G401 (cell line): ENCODE measurements at places on chromosomes 1 and 21. TPM values are rescaled to one million over a fixed set of nuclear protein-coding genes. Genes with fewer than 3 reads are reported as not detected.
A peak's percentile ranks its signal among the peaks of the same experiment; 100 is the strongest.

The LAD1 gene
- total RNA-seq: 0.20 and 6.1 TPM in 2 replicates

DNA sequence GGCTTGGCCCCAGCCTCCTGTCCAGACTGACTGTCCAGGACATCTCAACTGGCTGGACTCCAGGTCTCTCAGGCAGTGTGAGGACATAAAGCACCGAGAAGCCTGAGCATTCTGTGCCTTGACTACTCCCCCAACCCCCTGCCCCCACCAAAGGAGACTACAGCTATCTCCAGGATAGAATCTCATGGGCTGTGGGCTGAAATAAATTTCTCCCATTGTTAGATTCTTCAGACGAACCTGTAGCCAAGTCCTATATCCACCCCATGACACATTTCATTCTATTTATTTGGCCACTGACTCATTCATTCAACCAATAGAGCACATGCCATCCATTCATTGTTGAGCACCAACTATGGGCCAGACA, 11.4 kb downstream of the VWA5B1 start:
- DNase-seq: peak; percentile 59

DNA sequence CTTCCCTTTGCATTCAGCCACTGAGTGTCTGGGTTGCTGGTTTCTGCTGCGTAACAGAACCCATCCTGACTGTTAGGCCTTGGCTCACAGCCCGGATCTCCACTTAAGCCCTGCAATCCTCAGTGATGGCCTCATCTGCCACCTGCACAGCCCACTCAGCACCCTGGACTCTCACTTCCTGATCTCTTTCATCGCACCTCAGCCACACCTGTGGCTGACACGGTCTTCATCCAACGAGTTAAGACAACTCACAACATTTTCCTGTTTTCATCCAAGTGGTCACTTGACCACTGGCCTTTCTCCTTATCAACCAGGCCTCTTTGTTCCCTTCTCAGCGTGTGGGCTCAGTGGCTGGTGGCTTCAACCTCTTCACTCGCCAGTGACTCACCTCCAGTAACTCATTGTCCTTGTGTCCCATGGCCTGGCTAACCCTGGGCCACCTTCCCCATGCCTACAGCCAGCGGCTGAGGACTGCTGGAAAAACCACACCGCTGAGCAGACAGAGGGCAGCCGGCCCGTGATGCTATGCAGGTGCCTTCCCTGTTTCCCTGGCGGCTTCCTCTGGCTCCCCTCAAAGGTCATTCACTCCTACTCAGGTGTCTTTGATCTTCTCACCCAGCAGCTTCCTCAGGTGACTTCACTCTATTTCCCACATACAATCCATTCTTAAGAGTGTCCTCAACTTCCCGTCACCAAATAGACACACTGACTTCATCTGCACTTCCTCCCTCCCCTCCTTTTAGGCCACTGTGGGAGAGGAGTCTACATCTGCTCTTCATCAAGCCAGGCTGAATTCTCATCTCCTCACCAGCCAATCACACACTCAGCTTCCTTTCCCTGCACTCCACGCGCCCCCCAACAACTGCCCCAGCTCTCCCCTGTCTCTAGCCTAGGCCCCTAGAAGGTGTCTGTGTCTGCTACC, 19.9 kb upstream of the EDN2 start:
- DNase-seq: no peak

GRCh38 chr1:180849031-180849775, 63.5 kb upstream of the KIAA1614 start:
- DNase-seq: no peak

The LENEP gene
- total RNA-seq: 0.74 TPM in 1 of 2 replicates, not detected in the other

GRCh38 chr1:229396585-229397206, 37.2 kb downstream of the ACTA1 start:
- no peak for DNase-seq

DNA sequence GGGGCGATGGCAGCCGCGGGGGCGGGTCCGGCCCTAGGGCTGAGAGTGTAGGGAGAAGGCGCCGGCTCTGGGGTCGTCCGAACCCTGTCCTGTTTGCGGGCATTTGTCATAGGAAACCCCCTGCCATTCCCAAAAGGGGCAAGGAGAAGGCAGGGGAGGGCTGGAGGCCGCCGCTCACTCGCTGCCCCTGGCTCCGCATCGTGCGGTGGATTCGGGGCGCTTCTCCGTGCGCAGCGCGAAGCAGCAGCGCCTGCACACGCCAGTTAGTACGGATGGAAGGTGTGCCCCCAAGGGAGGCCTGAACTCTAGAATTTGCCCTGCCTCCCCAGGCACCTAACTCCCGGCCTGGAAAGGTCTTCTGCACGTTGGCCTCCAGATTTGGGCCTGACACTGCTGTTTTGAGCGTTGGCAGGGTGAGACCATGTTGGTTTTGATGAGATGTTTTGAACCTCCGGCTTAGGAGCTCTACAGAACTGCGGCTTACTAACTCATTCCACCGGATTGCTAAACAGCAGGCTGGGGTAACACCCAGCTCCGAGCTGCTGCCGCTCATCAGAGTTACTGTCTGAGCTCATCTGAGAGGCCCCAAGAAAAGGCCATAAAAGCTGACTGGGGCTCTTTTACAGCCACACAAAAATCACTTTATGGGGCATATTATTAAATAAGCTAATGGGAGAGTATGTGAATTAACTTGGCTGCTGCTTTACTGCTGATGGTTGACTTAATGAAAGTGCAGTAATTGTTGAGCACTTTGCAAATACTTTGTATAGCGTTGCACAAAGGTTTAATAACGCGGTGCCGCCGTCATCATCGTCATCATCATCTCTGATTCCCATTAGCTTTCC, 987 bp downstream of the GPR137B start:
- DNase-seq: peak; percentile 51

The DNAJC28 gene
- 0.49 and 3.8 TPM in 2 replicates for total RNA-seq

- DNase-seq: no peak
Measured at GRCh38 chr1:221040101-221040500, 160.9 kb downstream of the HLX start.

DNA sequence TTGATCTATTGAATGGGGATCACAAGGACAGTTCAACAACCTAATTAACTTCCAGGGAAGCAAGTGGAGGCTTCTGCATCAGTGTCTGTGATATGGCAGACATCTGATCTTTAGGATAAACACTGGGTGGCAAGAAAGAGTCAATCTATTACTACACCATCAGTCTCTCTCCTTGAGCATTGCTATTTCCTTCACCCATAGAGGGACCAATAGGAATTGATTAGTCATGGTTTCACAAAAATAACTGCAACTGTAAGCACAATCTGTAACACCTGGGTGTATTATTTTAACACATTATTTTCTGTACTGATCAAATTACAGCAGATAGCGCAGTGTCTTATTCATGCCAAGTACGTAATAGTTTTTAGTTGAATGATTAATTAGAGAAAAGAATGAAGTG, 50.3 kb downstream of the USP24 start:
- DNase-seq: no peak

The FCRL5 gene
- total RNA-seq: not detected in 2 replicates

- no peak for DNase-seq
Measured at GRCh38 chr1:6918925-6919511, 133.8 kb downstream of the CAMTA1 start.

GRCh38 chr21:37210130-37210529, 57.0 kb downstream of the VPS26C start:
- no peak for DNase-seq

DNA sequence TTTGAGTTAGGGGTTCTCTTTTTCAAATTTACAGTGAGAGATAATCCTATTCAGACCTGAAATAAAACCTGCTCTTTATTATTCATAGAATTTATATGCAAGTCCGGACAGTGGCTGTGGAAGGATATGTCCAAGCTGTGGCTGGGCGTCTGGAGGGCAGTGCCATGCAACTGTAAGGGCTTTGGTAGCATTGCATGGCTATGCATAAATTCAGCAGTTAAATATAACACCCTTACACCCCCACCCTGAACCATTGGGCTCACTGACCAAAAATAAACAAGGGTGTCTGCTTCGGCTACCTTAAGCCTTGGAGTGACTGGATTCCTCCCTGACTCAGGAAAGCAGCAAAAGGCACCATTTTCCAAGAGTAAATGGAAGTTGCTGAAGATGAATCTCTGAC, 5.4 kb downstream of the CHTOP start:
- DNase-seq: no peak

The MRPL20 gene
- 60.9 and 75.0 TPM in 2 replicates for total RNA-seq

DNA sequence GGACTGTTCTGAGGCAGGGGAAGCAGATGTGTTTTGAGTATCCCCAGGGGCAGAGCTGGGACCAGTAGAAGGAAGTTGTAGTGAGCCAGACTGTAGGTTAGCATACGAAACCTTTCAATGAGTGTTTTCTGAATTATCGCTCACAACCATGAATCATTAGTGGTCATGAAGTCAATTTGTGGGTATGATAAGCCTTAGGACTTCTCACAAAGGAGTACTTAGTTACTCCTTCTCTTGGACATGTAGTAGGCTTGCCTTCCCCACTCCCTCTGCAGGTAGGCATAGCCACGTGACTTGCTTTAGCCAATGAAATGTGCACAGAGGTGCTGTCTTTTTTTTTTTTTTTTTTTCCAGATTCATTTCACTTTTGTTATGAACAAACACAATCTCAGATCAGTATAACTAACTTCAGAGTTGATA, 23.9 kb upstream of the FAAH start:
- DNase-seq: no peak

The LCE1F gene
- total RNA-seq: not detected in 2 replicates

DNA sequence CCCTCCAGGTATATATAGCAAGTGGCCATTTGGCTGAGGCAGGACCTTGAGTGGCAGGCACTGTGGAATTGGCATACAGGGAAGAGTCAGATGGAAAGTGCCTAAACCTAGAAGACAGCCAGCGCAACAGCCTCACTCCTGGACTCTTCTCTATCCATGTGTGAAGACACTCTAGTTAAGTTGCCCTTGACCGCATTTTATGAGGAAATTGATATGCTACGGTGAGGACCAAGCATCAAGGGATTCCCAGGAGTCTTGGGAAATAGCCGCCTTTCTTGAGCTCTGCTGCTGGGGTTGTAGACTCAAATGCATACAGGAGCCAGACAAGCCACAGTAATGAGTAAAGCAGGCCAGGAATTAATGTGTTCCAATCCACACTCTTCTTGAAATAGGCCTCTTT, 145.9 kb upstream of the KAZN start:
- no peak for DNase-seq

GRCh38 chr1:71583756-71584155, 502.9 kb upstream of the ZRANB2 start:
- no peak for DNase-seq

- no peak for DNase-seq
Measured at GRCh38 chr1:184929711-184930202, 44.6 kb downstream of the NIBAN1 start.

The TRAF3IP3 gene
- total RNA-seq: 0.10 TPM in 1 of 2 replicates, not detected in the other

GRCh38 chr1:212968368-212968863, 18.1 kb downstream of the VASH2 start:
- DNase-seq: no peak

The KCNJ6 gene
- not detected in 2 replicates for total RNA-seq

The TNFRSF18 gene
- 1.2 TPM in 1 of 2 replicates, not detected in the other for total RNA-seq

DNA sequence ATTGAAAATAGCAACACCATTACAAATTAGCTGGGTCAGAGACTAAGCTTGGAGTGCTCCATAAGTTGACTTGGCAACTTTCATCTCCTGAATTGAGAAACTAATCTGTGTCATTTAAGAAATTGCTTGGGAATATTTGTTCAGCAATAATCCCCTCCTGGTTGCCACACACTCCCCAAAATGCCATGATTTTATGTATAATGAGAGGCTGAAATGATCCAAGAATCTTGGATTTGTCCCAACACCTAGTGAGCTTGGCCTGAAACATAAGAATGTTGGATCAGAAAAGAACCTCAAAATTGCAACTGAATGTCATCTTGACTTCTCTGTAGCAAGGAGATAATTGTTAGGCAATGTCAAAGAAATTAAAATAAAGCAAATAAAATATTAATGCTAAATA, 805.9 kb upstream of the ADAMTS5 start:
- peak; percentile 11 for DNase-seq

DNA sequence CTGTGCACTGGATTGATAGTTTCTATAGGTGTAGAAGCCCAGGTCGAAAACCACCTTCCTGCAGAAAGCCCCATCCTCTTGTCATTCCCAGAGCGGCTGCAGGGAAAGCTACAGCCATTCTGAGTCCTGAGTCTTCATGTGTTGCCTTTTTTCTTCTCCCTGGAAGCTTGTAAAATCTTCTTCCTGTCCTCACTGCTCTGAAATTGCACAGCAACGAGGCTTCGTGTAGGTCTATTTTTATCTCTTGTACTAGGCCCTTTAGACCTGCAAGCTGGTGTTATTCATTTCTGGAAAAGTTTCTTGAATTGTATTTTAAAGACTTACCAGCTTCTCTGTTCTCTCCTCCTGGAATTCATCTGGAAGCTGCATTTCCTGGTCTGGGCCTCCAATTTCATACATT, 44.2 kb upstream of the ETS2 start:
- no peak for DNase-seq

DNA sequence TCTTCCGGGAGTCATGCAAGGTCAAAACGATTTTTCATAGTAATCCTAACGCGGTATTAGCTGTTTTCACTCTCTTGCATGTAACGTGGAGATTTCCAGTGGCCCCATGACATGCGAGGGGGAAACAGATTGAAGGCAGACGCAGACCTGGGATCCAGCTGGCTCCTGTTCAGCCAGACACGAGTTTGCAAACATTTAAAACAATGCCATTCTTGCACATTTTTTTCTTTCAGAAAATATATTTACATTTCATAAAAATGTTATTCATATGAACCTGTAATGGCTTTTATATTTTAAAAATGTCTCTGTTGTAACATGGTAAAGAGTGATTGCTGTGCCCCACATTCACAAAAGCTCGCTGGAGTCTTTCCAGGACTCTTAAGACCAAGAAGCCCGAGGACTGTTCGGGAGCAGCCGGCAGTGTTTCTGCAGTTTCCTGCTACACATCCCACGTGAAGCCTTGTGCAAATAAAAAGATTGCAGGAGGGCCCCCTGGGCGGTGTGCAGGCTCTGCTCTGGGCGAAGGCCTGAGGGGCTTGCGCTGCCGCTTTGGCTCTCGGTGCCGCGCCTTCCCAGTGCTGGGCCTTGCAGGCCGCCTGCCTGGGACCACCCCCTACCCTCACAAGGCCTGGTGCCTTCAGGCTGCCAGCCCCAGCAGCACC, 184.9 kb downstream of the DYRK1A start:
- DNase-seq: peak; percentile 63

GRCh38 chr1:209617047-209617673, 33.6 kb downstream of the CAMK1G start:
- DNase-seq: no peak

- DNase-seq: no peak
Measured at GRCh38 chr1:86062453-86062852, 94.1 kb downstream of the COL24A1 start.

- DNase-seq: no peak
Measured at GRCh38 chr21:41258617-41259016, 58.0 kb upstream of the FAM3B start.

DNA sequence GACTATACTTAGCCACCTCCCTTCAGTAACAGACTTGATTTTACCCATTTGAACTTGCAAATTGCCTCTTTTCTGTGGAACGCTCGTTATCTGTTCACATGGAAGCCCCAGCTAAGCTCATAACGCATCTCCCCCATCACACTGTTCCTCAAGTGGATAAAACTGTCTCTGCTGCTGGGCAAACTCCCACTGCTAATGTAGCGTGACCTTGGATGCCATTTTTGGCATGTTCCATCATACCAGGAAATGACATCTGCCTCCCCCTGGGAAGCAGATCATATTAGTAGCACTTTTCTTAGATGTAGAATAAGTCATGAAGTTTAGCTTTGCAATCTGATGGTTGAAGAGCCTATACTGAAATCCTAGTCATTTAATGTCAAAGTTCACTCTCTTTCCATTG, 528.7 kb upstream of the PLXNA2 start:
- DNase-seq: no peak
